Cardiac septum (tissue), 1 donor: ENCODE measurements at places on chromosomes 5 and 9. TPM values are rescaled to one million over a fixed set of nuclear protein-coding genes. Genes with fewer than 3 reads are reported as not detected.
A peak's percentile ranks its signal among the peaks of the same experiment; 100 is the strongest.

DNA sequence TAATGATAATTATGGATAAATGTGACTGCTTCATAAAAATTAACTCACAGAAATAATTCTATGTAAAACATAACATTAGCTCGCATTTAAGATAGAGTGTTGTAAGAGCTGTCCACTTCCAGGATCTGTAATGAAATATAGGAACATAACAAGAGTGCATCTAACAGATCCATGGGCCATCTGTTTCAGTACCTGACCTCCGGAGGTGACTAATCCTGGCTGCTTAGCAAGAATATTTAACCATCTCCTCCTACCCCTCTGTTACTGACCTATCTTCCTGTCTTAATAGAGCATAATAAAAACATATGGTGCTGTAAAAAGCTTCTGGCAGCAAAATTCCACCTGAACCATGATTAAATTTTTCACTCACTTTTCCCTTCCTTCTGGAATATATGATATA, 7.1 kb downstream of the PLCXD3 start:
- DNase-seq = no peak

DNA sequence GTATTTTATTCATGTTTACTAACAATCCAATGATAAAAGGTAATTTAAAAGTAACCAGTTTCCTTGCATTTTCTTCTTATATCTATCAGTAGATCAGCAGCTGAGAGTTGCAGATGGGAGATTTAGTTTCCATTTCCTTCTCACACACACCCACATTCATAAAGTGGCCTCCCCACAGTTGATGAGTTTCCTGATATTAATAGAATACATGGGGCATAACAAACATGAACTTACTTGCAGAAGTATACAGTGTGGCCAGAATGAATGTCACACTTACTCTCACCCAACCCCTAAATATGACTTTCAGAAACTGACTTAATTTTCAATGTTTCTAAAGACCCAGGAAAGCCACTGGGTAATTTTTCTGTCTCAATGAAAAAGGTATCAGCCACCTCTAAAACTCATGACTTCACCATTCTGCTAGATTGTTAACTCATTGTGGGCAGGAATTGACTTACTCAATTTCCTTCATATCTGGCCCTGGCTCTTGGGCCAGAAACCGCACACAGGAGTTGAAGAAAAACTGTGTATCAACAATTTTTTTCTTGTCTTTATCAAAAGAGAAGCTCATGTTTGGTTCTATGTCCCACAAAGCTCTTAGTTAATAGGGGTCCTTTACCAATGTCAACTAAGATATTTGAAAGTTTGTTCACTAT, 63.5 kb upstream of the OSMR start:
- no peak for DNase-seq

- peak; percentile 94 for DNase-seq
These were observed at the start of gene HRCT1 for GRCh38 chr9:35905912-35906679. TSS of gene HRCT1 (plus strand) at chr9:35906202. CDS start at chr9:35906288, 86 bp downstream.

GRCh38 chr5:66072031-66072430, 72.1 kb upstream of the SREK1 start:
- DNase-seq = no peak

GRCh38 chr5:132094393-132095076, 20.9 kb downstream of the CSF2 start:
- DNase-seq = no peak

- no peak for DNase-seq
These were observed 28.4 kb upstream of the CAST start for GRCh38 chr5:96633820-96634219.

NIM1K gene
- total RNA-seq = 0.08 TPM

- DNase-seq = no peak
These were observed 657.7 kb downstream of the PRR16 start for GRCh38 chr5:121121786-121122185.

PCSK1 gene
- 0.27 TPM for total RNA-seq

EHMT1 gene
- 39.8 TPM for total RNA-seq

LEAP2 gene
- total RNA-seq = 2.2 TPM

NPR3 gene
- 44.6 TPM for total RNA-seq

- DNase-seq = no peak
These were observed 259.7 kb upstream of the IRX2 start for GRCh38 chr5:3010953-3011763.

HRH2 gene
- 60.1 TPM for total RNA-seq

DNA sequence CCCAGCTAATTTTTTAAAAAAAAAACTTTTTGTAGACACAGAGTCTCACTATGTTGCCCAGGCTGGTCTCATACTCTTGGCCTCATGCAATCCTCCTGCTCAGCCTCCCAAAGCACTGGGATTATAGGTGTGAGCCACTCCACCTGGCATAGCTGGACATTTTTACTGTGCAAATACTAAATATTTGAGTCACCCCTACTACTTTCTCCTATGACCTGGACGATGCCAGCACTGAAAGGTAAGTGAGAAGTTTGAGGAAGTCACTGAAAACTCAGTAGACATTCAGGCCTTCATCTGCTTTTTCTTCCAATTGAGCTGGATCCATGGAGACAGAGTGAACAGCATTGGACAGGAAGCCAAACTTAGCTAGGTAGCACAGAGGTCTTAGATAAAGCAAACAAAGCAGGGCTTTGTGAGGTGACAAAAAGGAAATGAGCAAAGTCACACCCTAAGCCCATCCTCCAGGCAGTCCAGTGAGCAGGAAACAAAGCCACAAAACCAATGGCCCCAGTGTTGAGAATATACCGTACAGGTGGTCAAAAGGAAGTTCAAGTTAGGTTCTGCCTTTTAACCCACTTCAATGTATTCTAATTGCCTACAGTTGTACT, 192.6 kb upstream of the RASA1 start:
- DNase-seq = no peak

CYLC2 gene
- not detected for total RNA-seq

- DNase-seq = no peak
These were observed 408.4 kb downstream of the PDE4D start for GRCh38 chr5:59485107-59485506.

ADAMTS2 gene
- 5.9 TPM for total RNA-seq

- no peak for DNase-seq
These were observed 179.8 kb downstream of the DCP2 start for GRCh38 chr5:113156271-113156877.

- DNase-seq = no peak
These were observed 93.5 kb upstream of the ATG10 start for GRCh38 chr5:81878333-81878732.

FGFR4 gene
- 0.40 TPM for total RNA-seq

DNA sequence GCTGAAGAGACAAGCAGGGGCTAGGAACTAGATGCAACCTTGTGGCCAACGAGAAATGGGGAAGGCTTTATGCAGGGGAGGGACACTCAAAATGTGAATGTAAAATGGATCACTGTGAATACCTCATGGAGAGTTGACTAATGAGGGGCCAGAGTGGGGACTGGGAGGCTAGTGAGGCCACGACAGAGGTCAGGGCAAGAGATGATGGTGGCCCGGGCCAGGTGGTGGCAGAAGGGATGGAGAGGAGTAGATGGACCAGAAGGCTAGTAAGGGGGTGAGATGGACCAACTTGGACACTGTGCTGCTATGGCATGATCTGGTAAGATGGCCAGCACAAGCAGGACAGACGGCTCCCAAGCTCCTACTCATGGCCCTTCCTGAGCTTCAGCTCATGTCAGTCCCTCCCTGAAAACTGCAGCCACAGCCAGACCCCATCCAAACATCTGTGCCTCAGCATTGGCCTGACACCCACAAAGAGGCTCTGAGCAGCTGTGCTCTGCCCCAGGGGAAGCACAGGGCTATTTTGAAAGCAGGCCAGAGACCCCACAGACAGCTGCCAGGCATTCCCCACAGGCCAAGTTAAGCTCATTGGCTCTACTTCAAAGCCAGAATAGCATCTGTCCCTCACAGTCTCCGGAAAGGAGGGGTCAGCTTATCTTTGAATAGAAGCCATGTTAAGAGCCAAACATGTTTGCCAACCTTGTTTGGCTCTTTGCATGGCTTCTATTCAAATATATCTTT, 22.1 kb downstream of the P4HA2 start:
- DNase-seq = peak; percentile 77

GRCh38 chr9:110714314-110714713, 45.7 kb downstream of the MUSK start:
- no peak for DNase-seq
